ENCODE measurements at places on chromosomes 12 and 14.

GRCh38 chr14:96806836-96807235, 9.7 kb downstream of the VRK1 start:
- peak; percentile 90 for DNase-seq

DNA sequence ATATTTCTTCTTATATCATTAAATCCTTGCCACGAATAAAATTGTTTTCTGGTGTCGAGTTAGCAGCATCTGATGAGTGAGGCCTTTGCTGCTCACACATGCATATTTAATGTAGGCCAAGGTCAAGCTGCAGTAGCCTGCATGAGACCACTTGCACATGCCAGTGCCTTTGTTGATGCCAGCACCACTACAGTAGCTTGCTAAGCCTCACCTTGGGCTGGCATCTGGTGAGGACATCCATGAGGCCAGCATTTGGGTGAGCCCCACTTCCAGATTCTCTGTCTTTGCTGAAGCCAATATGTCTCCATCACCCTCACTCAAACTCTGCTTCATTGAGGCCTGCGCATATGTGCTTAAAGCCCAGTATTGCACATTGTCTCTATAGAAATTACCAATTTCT, 8.0 kb downstream of the CCDC59 start:
- DNase-seq = no peak

DNA sequence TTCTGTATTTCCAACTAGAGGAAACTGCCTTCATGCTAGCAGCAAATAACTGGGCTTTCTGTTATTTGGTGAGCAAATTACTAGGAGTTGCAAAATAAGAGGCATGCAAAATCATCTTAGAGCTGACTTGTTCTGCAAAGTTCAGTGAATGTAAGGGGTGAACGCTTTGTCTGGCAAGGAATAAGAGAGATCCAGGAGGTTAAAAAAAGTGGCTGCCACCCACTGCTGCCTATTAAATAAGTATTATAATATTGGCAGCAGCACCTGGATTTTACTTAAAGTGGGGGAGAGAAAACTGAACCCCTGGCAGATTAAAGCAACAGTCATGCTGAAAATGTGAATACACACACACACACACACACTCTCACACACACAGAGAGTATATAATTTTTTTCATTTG, 557.0 kb downstream of the FLRT2 start:
- no peak for DNase-seq

GRCh38 chr12:2488596-2488995, 306.2 kb upstream of the FKBP4 start:
- no peak for DNase-seq

DNA sequence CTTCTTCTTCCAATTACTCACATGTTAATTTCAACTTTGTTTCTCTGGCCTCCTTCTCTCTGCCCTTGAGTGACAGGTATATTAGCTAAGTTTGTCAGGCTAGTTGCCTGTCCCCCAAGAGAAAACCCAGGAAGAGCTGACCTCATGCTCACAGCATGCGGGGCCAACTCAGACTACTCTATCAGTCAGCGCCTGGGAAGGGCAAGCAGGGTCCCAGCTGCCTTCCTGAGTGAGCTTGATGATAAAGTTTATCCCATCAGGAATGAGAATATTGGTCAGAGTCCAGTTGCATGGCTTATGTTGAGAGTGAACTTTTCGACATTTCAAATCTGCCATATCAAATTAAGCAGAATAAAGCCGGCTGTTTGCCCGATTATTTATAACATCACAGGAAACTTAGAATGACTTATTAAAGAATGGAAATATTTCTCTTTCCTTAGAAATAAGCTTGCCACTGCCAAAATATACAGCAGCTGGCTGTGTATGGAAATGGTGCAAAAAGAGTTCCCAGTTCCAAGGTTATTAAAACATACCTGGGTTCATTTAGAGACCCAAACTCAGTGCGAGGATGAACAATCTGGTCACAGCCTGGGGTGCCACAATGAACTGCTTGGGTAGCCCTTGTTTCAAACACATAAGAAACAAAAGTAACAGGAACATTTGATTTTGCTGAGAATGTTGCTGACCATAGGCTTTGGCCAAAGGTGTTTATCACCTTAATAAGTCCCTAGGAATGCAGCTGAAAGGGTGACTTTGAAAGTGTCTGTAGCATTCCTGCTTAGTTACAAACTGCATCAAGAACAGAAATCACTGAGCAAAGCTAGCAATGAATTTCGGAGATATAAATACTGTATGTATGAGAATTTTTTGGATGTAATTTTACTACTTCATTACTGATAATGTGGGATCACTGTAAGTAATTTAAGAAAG, 1553.8 kb upstream of the FLRT2 start:
- no peak for DNase-seq
